ENCODE measurements at places on chromosomes 1 and 21. TPM values are rescaled to one million over a fixed set of nuclear protein-coding genes. Genes with fewer than 3 reads are reported as not detected.
A peak's percentile ranks its signal among the peaks of the same experiment; 100 is the strongest.

CA6 gene
- 0.41 TPM for total RNA-seq

ABCD3 gene
- 61.4 TPM for total RNA-seq

RGS13 gene
- total RNA-seq = not detected

BEST4 gene
- total RNA-seq = 0.91 TPM

TMPRSS2 gene
- not detected for total RNA-seq

KCNK2 gene
- total RNA-seq = not detected

APOBEC4 gene
- not detected for total RNA-seq

FBXO42 gene
- total RNA-seq = 18.5 TPM

DNA sequence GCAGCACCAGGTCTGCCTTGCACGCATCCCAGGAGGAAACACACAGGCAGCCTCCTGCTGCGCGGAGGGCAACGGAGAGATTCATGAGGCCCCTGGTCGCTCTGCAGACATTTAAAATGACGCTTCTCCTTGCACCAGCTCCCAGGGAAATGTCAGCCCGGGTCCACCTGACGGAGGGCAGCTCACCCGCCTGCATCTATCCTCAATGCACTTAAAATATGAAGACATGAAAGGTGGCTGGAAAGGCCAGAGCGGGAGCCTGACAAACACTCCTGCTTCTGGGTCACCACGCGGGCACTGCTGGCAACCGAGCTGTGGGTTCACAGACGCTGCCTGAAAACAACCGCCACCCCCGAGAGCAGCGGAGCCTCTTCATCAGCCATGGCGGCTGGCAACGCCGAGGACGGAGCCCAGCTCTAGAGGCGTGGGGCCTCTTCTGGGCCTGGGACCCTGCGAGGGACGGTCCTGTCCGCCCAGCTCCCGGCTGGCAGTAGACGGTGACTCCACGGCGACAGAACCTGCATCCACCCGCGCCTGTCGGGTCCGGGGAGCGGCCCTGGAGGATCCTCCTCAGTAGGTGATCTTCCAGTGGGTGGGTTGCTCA, 22.7 kb downstream of the POFUT2 start:
- DNase-seq = no peak
- H3K36me3 ChIP-seq = peaks cover 37% of the 10 kb centered on the region
- H3K4me1 ChIP-seq = peaks cover 14% of the 10 kb centered on the region

- H3K27me3 ChIP-seq = peaks cover 16% of the 10 kb centered on the region
- no peak within 1 kb of the TSS for H3K27ac ChIP-seq
- no peak within 1 kb of the TSS for H3K4me3 ChIP-seq
- no peak for DNase-seq
- H3K4me1 ChIP-seq = no peaks in the 10 kb centered on the region
Observed at GRCh38 chr1:205356440-205357139, at the start of gene KLHDC8A. Gene KLHDC8A (minus strand): TSS chr1:205356922. CDS start chr1:205343604, 13,318 bp downstream.

DNA sequence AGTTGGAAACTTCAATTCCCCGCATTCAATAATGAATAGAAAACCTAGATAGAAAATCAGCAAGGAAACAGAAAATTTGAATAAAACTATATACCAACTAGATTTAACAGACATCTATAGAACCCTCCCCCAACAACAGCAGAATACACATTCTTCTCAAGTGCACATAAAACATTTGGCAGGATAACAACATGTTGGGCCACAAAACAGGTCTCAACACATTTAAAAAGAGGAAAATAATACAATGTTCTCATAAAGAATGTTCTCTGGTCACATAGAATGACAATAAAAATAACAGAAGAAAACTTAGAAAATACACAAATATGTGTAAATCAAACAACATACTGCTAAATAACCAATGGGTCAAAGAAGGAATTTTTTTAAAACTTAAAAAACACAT, 24.9 kb downstream of the ITGB3BP start:
- no peak overlapping the region for H3K27ac ChIP-seq
- no peak for DNase-seq
- H3K27me3 ChIP-seq = no peaks in the 10 kb centered on the region
- H3K4me3 ChIP-seq = no peak overlapping the region

GRCh38 chr1:156696755-156697154, 8.6 kb downstream of the CRABP2 start:
- no peak overlapping the region for H3K27ac ChIP-seq
- peaks cover 7% of the 10 kb centered on the region for H3K4me1 ChIP-seq
- H3K27me3 ChIP-seq = peaks cover 43% of the 10 kb centered on the region
- no peaks in the 10 kb centered on the region for H3K36me3 ChIP-seq

DNA sequence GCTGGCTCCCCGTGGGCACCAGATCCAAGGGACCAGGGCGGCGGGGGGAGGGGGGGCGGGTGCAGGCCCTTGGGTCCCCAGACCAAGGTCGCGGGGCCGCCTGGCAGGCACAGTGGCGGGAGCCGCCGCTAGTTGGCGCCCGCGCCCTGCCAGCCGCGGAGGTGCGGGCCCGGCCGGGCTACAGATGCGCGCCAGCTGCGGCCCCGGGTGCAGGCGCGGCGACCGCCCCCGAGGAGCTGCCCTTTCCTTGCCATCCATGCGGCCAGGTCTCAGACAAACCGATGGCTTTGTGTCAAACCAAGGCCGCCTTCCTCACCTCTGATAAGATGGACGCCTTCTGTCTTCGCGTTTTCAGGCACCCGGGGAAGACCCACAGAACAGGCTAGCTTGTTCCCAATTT, 2.2 kb upstream of the RUNX3 start:
- peaks cover 51% of the 10 kb centered on the region for H3K4me1 ChIP-seq
- peaks cover 76% of the 10 kb centered on the region for H3K36me3 ChIP-seq
- H3K4me3 ChIP-seq = peak overlapping the region; percentile 51

- peaks cover 24% of the 10 kb centered on the region for H3K4me1 ChIP-seq
- H3K36me3 ChIP-seq = no peaks in the 10 kb centered on the region
- no peak overlapping the region for H3K27ac ChIP-seq
Observed at GRCh38 chr1:108551137-108551862, 8.6 kb upstream of the EEIG2 start.

- no peak overlapping the region for H3K27ac ChIP-seq
- H3K36me3 ChIP-seq = no peaks in the 10 kb centered on the region
- no peaks in the 10 kb centered on the region for H3K4me1 ChIP-seq
- H3K27me3 ChIP-seq = peaks cover 18% of the 10 kb centered on the region
Observed at GRCh38 chr1:51922040-51922439, 43.5 kb upstream of the NRDC start.

DNA sequence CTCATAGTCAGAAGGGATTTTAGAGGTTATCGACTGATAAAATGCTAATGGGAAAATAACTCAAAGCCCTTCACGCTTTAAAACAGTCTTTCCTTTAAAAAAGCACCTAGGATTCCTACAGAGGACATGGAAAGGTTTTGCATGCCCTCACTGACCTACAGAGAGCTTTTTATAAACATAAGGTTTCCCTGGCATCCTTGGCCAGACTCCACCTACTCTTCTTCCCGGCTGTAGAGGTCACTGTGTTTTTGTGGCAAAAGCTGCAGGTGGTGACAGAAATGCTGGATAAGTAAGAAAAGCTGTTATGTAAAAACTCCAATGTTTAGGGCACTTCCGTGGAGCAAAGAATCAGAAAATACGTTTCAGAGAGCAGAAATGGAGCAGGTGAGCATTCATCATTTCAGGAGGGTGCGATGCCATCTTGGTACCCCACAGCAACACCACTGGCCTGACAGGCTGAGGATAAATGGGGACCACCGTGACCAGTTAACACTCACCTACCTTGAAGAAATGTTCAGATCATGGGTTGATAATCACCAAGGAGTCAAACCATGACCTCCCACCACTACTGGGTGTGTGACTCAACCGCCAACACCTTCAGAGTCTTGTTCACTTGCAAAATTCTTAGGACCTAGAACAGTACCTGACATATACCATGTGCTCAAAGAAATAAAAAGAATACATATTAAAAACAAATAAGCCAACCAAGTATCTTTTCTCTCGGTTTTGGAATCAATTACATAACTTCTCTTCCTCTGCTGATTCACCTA, 46.6 kb downstream of the SSBP3 start:
- no peaks in the 10 kb centered on the region for H3K27me3 ChIP-seq
- no peak overlapping the region for H3K27ac ChIP-seq
- peaks cover 72% of the 10 kb centered on the region for H3K4me1 ChIP-seq
- H3K4me3 ChIP-seq = no peak overlapping the region

GRCh38 chr1:4017636-4018365, 117.7 kb upstream of the C1orf174 start:
- peak; percentile 4 for DNase-seq
- no peak overlapping the region for H3K4me3 ChIP-seq
- no peaks in the 10 kb centered on the region for H3K36me3 ChIP-seq

- H3K36me3 ChIP-seq = no peaks in the 10 kb centered on the region
- DNase-seq = no peak
- H3K27me3 ChIP-seq = peaks cover 5% of the 10 kb centered on the region
- no peak overlapping the region for H3K4me3 ChIP-seq
- H3K27ac ChIP-seq = no peak overlapping the region
- no peaks in the 10 kb centered on the region for H3K4me1 ChIP-seq
Observed at GRCh38 chr1:175629318-175629694, 114.1 kb downstream of the TNR start.

DNA sequence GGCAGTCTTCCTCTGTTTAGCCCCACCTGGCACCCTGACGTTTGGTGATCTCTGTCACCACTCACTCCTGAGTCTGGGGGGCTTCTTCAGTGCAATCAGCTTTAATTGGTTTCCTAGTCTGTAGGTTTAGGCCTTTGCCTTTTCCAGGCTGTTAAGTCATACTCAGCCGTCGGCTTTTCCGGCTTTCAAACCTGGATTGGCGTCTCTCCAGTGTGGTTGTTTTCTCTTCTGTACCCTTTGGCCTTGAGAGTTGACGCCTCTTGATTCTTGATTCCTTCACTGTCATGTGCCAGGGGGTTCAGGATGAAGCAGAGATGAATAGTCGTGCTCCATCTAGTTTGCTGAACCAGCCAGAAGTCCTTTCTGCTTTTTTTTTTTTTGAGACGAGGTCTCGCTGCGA, 24.9 kb downstream of the NCMAP start:
- peaks cover 10% of the 10 kb centered on the region for H3K27me3 ChIP-seq
- H3K4me3 ChIP-seq = no peak overlapping the region
- no peaks in the 10 kb centered on the region for H3K4me1 ChIP-seq
- H3K36me3 ChIP-seq = no peaks in the 10 kb centered on the region
- H3K27ac ChIP-seq = no peak overlapping the region

GRCh38 chr21:23217597-23217996, 2219.4 kb downstream of the NCAM2 start:
- no peaks in the 10 kb centered on the region for H3K36me3 ChIP-seq
- DNase-seq = no peak
- H3K4me1 ChIP-seq = no peaks in the 10 kb centered on the region
- no peak overlapping the region for H3K27ac ChIP-seq

DNA sequence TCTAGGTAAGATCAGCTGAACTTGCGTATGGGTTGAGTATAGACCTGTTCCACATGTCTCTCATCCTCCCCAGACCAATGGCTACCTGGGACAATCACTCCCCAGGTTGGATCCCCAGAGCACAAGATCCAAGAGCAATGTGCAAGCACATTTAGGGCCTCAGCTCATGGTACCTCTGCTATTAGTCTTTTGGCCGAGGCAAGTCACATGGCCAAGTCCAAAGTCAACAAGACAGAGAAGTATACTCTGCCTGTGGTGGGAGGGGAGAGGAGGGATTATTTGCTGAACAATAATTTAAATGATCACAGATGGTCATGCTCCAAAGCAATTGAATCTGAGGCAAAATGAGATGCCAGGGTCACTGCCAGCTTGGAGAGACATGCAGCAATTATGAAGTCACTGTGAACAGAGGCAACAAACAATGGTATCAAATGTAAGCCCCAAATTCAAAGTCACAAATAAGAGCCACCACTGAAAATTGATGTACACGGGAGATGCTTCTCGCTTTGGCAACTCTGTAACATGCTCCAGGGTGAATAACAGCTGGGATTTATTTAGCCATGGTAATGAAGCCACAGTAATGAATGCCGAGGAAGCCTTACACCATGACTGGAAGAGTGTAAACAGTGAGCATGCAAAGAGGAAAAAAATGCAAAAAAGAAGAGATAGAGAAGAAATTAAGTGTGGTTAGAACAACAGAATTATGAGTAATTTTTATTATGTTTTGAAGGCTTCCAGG, 149.1 kb downstream of the ZNF281 start:
- peaks cover 34% of the 10 kb centered on the region for H3K27me3 ChIP-seq
- no peaks in the 10 kb centered on the region for H3K36me3 ChIP-seq
- H3K27ac ChIP-seq = no peak overlapping the region
- no peak overlapping the region for H3K4me3 ChIP-seq
- no peak for DNase-seq

DNA sequence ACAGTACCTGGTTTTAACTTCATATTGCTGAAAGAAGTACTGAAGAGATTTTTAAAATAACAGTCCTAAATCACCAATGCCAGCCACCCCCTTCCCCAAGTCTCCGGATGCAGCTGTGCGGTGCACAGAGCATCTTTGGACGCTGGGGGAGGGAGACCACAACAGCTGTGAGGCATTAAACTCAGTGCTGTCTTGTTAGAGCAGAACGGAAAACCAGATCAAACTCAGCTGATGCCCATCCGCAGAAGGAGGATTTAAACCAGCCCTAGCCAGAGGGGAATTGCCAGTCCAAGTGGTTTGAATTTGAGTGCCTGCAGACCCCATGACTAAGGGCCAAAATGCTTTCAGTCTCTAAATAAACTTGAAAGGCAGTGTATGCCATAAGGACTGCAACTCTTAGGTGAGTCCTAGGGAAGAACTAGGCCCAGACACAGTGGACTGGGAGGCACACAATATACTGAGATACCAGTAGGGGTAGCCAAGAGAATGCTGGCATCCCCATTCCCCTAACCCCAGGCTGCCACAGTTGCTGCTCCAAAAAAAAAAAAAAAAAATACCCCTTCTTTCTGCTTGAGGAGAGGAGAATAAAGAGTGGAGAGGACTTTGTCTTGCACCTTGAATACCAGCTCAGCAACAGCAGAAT, 576.2 kb downstream of the NEGR1 start:
- no peaks in the 10 kb centered on the region for H3K27me3 ChIP-seq
- no peaks in the 10 kb centered on the region for H3K4me1 ChIP-seq
- H3K4me3 ChIP-seq = no peak overlapping the region
- no peak overlapping the region for H3K27ac ChIP-seq

- DNase-seq = no peak
- H3K4me3 ChIP-seq = no peak overlapping the region
- H3K4me1 ChIP-seq = peaks cover 19% of the 10 kb centered on the region
Observed at GRCh38 chr1:244316407-244316806, 135.3 kb downstream of the ADSS2 start.

GRCh38 chr1:106937104-106937503, 119.4 kb upstream of the PRMT6 start:
- H3K4me3 ChIP-seq = no peak overlapping the region
- DNase-seq = no peak
- H3K36me3 ChIP-seq = no peaks in the 10 kb centered on the region
- H3K4me1 ChIP-seq = no peaks in the 10 kb centered on the region

Measured in activated T-helper 2 cell treated with anti-CD3 and anti-CD28 coated beads, Interferon-gamma antibody, Interleukin-2, Interleukin-4, amounts not matched to agents 10 μg/mL and 5 μg/mL and 100 μg/mL, durations not matched to agents 14 hours and 24 hours and 36 hours (primary cell).